Naive thymus-derived CD8-positive, alpha-beta T cell (primary cell): ENCODE measurements at places on chromosomes 12 and 14. TPM values are rescaled to one million over a fixed set of nuclear protein-coding genes. Genes with fewer than 3 reads are reported as not detected.

The B4GALNT3 gene
- 0.66 TPM for total RNA-seq

The C1QL4 gene
- total RNA-seq: not detected

The GARIN6 gene
- total RNA-seq: not detected

DNA sequence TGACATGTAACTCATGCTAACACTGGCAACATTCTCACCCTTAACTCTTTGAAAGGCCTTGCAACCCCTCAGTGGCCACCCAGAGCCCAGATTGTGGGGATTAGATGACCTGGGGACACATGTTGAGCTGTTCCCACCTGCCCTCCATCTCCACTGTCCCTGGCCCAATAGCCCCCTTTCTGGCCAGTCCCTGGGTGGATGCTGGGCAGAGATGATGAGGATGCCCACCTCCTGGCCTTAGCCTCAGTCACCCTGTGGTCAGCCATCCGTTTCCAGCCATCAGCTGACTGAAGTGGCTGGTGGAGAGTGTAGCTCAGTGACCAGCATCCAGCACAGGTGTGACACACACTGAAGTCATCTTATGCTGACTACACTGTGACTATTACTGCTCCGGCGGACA is 4.7 kb downstream of the ANHX start:
- no peak overlapping the region for H3K4me3 ChIP-seq
- H3K36me3 ChIP-seq: peaks cover 2% of the 10 kb centered on the region
- DNase-seq: no peak
- H3K27me3 ChIP-seq: no peaks in the 10 kb centered on the region

GRCh38 chr14:22715186-22715812 is 51.2 kb upstream of the OXA1L start:
- H3K4me3 ChIP-seq: no peak overlapping the region
- no peak overlapping the region for H3K27ac ChIP-seq
- H3K27me3 ChIP-seq: peaks cover 22% of the 10 kb centered on the region

DNA sequence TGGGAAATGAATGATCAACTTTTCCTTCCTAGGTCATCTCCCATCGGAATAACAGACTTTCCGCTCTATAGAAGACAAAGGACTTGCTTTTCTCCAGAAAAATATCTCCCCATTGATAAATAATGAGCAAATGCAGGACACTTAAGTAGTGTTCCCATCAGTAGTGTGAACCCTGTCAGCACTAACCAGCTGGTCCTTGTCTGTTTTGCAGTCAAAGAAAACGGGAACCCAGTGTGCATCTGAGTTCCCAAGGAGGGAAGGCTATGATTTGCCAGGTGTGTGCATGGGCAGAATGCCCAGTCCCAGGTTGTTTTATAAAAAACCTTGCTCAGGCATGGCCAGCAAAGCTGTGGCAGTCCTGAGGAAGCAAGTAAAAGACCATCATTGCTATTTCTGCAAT is 256.5 kb upstream of the HMGA2 start:
- peaks cover 60% of the 10 kb centered on the region for H3K27me3 ChIP-seq
- no peak overlapping the region for H3K27ac ChIP-seq
- DNase-seq: no peak
- no peak overlapping the region for H3K4me3 ChIP-seq
- no peaks in the 10 kb centered on the region for H3K36me3 ChIP-seq

DNA sequence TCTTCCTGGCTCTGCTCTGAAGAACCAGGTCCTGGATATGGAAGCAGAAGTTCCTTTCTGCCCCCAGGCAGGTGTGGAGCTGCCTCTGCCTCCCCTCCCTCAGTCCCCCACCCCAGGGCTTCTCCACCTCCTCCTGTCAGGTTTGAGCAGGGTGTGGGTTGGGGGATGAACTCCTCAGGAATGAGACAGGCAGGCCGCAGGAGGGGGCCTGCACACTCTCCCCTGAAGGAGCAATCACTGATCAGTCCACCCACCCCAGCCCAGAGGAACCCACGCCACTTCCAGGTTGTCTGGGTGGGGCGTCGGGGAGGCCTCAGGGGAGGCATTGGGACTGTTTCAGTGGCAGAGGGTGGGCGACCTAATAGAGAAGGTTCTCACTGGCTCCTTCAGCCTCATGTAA is 26.6 kb downstream of the FAIM2 start:
- no peak overlapping the region for H3K4me3 ChIP-seq
- no peaks in the 10 kb centered on the region for H3K4me1 ChIP-seq
- H3K36me3 ChIP-seq: no peaks in the 10 kb centered on the region
- no peak for DNase-seq

GRCh38 chr14:96409701-96410100 is 17.8 kb downstream of the AK7 start:
- no peaks in the 10 kb centered on the region for H3K4me1 ChIP-seq
- H3K36me3 ChIP-seq: no peaks in the 10 kb centered on the region
- H3K4me3 ChIP-seq: no peak overlapping the region
- no peaks in the 10 kb centered on the region for H3K27me3 ChIP-seq

DNA sequence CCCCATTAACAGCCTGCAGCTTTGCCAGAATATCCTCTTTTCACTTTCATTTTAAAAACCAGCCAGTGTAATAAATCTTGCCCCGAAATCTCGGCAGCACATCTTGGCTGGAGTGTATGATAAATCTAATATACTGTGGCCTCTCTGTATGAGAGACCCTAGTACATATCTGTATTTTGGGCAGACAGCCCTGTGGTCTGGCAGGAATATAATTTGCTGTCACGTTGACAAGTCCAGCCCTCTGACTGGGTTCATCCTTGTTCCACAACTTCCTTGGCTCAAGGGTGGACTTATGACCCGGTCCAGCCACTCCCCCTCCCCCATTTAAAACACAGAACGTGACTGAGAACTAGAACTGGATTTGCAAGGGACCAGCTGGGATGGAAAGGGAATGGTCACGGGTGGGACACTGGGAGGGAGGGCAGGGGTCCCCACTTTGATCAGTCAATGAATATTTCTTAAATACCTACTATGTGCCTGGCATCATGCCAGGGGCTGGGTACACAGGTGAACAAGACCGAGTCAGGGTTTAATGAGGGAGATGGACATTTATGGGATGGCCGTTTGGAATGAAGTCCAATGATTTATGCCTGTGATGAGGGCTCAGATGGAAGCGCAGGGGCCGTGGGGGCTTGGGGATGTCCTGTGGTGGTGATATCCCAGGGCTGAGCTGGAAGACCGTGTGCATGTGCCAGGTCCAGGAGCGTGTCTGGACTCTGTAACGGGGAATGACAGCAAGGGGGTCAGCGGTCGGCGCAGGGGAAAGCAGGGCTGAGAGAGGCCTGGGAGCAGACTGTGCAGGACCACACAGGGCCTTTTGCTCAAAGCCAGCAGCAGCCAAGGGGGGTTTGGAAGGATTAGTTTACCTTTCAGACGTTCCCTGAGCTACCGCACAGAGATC is 190.5 kb downstream of the PHETA1 start:
- H3K27me3 ChIP-seq: peaks cover 52% of the 10 kb centered on the region
- no peak overlapping the region for H3K4me3 ChIP-seq
- H3K4me1 ChIP-seq: no peaks in the 10 kb centered on the region

DNA sequence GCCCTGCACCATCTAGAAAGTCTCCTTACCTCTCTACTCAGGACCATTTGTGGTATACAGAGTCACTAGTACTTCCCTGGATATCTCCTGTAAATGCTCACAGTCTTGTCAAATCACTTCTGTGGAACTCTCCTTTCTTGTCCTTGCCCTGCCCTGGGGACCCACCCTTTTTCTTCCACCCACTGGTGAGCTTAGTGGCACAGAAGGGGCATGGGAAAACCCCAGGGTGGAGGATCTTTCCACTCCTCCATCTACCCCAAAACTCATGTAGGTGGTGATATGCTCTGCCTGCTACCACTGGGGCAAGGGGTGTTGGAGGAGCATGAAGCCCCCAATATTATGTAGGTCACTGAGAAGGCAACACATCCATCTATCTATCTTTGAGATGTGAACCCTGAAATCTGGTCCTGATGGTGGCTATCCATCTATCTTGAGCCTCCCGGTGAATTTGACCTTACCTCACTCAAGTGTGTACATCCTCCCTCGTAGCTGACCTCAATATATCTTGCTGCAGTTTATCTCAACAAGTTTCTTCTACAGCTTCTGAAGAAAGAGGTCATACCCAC is 943 bp downstream of the TESPA1 start:
- peaks cover 47% of the 10 kb centered on the region for H3K36me3 ChIP-seq
- H3K27me3 ChIP-seq: no peaks in the 10 kb centered on the region
- no peak for DNase-seq
- peaks cover 93% of the 10 kb centered on the region for H3K4me1 ChIP-seq

DNA sequence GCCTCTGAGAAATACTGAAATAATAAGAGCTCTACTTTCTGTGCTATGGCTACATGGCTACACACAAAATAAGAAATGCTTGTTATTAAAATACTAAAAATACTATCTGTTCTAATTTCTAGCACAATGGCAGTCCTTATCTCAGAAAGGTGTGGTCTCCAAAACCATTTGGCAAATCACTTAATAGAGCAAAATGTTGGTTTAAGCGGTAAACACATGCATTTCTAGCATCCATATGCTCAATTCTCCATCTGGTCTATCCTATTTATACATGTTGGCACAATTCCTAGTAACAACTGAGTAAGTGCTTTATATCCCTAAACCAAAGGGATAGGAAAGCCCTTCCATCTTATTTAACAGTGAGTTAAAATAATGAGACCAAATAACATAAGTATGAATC is 107.0 kb downstream of the PAPLN start:
- no peak for DNase-seq
- H3K27ac ChIP-seq: no peak overlapping the region
- H3K4me1 ChIP-seq: peaks cover 5% of the 10 kb centered on the region

DNA sequence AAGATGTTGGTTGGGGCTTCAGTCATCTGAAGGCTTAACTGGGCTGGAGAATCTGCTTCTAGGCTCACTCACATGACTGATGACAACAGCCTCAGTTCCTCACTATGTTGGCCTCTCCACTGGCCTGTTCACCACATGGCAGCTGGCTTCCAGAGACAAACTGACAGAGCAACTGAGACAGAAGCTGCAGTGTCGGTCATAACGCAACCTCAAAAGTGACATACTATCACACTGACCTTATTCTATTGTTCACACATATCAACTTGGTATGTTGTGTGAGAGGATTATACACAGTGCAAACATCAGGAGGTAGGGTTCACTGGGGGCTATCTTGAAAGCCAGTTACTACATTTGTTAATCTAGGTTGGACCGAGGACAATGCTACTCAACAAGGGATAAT is 92.9 kb downstream of the PAWR start:
- H3K4me1 ChIP-seq: peaks cover 1% of the 10 kb centered on the region
- no peak overlapping the region for H3K4me3 ChIP-seq
- peaks cover 2% of the 10 kb centered on the region for H3K27me3 ChIP-seq
- DNase-seq: no peak
- no peak overlapping the region for H3K27ac ChIP-seq
- no peaks in the 10 kb centered on the region for H3K36me3 ChIP-seq

DNA sequence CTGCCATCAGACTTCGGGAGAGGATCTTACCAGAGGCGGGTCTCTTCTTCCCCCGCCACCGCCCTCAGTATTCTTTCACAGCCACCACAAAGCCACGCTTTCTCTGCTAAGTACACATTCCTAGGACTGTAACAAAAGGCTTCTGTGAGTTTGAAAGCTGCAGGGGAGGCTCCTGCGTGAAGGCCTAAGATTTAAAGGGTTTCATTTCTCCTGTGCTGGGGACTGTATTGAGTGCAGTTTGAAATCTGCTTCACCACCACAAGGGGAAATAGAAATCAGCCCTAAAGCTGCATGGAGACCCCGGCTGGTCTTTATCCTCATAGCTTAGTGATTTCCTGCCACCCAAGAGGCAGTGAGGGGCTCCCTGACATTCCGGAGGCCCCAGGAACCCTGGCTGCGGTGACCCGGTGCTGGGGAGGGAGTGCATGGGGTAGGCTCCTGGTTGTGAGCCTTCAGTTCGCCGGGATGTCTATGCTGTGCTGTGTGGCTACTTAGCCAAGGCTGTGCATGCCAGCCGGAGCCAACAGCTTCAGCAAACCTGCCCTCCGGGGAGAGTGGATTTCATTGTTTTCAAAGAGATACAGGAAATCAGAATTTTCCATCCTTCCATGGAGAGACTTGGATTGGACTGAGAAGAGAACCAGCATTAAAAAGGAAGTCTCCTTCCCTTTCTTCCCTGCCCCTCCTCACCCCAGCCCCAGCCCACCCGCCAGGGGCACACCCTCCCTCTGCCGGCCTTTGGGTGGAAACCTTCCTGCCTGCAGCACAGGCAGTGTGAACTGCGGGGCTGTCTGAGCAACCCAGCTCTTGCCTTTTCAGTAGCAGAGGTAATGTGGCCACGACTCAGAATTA is 163.3 kb downstream of the ETV6 start:
- no peak for DNase-seq
- no peaks in the 10 kb centered on the region for H3K27me3 ChIP-seq
- H3K4me1 ChIP-seq: peaks cover 9% of the 10 kb centered on the region
- peak overlapping the region; percentile 45 for H3K4me3 ChIP-seq
- peak overlapping the region; percentile 93 for H3K27ac ChIP-seq

DNA sequence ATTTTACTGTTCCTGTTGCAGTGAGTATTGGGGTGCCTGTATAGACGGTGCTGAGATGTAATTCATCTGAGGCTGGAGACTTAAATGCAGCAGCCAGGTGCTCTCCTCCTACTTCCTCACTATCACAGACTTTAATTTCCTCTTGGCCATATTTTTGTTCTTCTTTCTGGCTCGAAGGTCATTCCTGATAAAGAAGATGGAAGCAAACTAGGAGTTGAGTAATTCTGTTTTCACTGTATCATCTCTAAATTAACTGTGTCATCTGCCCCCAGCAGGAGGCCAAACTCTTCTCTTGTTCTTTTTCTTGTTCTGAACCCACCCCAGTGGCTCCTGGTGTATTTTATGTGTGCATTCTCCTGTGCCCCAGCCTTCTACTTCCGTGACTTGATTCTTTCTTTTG is 141.7 kb upstream of the ARHGAP5 start:
- peaks cover 5% of the 10 kb centered on the region for H3K4me1 ChIP-seq
- H3K27me3 ChIP-seq: no peaks in the 10 kb centered on the region
- H3K4me3 ChIP-seq: no peak overlapping the region
- DNase-seq: no peak
- no peak overlapping the region for H3K27ac ChIP-seq

- no peaks in the 10 kb centered on the region for H3K36me3 ChIP-seq
- H3K4me3 ChIP-seq: no peak overlapping the region
- H3K27me3 ChIP-seq: no peaks in the 10 kb centered on the region
Measured at GRCh38 chr12:124078800-124079199, 105.8 kb downstream of the ZNF664 start.

DNA sequence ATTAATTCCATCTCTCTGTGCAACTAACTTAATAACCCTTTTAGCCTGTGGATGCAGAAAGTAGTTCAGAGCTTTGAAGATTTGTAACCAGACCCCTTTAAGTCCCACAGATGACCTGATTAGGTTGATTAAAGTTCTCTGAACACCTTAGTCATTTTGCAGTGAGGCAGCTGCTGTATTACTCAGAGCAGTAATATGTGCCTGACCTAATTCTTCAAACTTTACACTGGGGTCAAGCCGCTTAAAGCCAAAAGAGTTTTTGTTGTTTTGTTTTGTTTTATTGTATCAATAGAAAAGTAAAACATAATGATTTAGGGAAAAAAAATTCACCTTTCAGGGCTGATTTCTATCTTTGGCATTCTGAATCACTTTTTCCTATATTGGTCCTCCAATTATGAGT is 78.6 kb upstream of the PLEKHG7 start:
- H3K4me3 ChIP-seq: no peak overlapping the region
- H3K36me3 ChIP-seq: peaks cover 6% of the 10 kb centered on the region
- no peak for DNase-seq
- no peaks in the 10 kb centered on the region for H3K4me1 ChIP-seq
- H3K27me3 ChIP-seq: no peaks in the 10 kb centered on the region

- H3K27me3 ChIP-seq: peaks cover 43% of the 10 kb centered on the region
- no peak for DNase-seq
- peak overlapping the region; percentile 60 for H3K4me3 ChIP-seq
- H3K36me3 ChIP-seq: peaks cover 2% of the 10 kb centered on the region
- peaks cover 22% of the 10 kb centered on the region for H3K4me1 ChIP-seq
Measured at GRCh38 chr12:131828671-131829355, 620 bp downstream of the MMP17 start.

- no peaks in the 10 kb centered on the region for H3K4me1 ChIP-seq
- no peaks in the 10 kb centered on the region for H3K36me3 ChIP-seq
- no peak for DNase-seq
- H3K27me3 ChIP-seq: peaks cover 2% of the 10 kb centered on the region
- no peak overlapping the region for H3K4me3 ChIP-seq
- no peak overlapping the region for H3K27ac ChIP-seq
Measured at GRCh38 chr12:128008341-128008740, 258.6 kb upstream of the TMEM132C start.
